ENCODE measurements at places on chromosomes 2 and 18. TPM values are rescaled to one million over a fixed set of nuclear protein-coding genes. Genes with fewer than 3 reads are reported as not detected.

GPR35 gene
- total RNA-seq = 244 TPM

FAM124B gene
- 0.41 TPM for total RNA-seq

RNU2-63P gene
- not detected for total RNA-seq

MYL12A gene
- total RNA-seq = 349 TPM

REG3G gene
- total RNA-seq = not detected

RAD51AP2 gene
- total RNA-seq = not detected

WIPF1 gene
- total RNA-seq = 10.1 TPM

GPR75 gene
- total RNA-seq = 5.6 TPM

MAPK4 gene
- 1.6 TPM for total RNA-seq

CHRNG gene
- not detected for total RNA-seq

NFE2L2 gene
- total RNA-seq = 50.1 TPM

STK39 gene
- total RNA-seq = 46.1 TPM

ADRA2B gene
- not detected for total RNA-seq

SCN1A gene
- not detected for total RNA-seq

PLCL1 gene
- total RNA-seq = 0.20 TPM

IRS1 gene
- total RNA-seq = 14.6 TPM

CD226 gene
- 0.96 TPM for total RNA-seq

SKOR2 gene
- not detected for total RNA-seq

ALPI gene
- 50.9 TPM for total RNA-seq

CNOT9 gene
- total RNA-seq = 14.6 TPM

ZAP70 gene
- 2.6 TPM for total RNA-seq

ROCK2 gene
- total RNA-seq = 71.1 TPM

RAB11FIP5 gene
- 24.8 TPM for total RNA-seq

SERPINB13 gene
- total RNA-seq = 1.4 TPM

POTEI gene
- total RNA-seq = not detected

AMER3 gene
- 0.32 TPM for total RNA-seq

VIT gene
- 1.4 TPM for total RNA-seq

REG3A gene
- not detected for total RNA-seq

CLEC4F gene
- 0.32 TPM for total RNA-seq

DCC gene
- 0.27 TPM for total RNA-seq

MRO gene
- 0.27 TPM for total RNA-seq

BCL11A gene
- total RNA-seq = 38.1 TPM

DTNA gene
- 8.9 TPM for total RNA-seq

TCF7L1 gene
- total RNA-seq = 0.80 TPM

RRM2 gene
- not detected for total RNA-seq

PFN4 gene
- total RNA-seq = not detected

EHBP1 gene
- total RNA-seq = 69.4 TPM

CD8B gene
- not detected for total RNA-seq

MC4R gene
- not detected for total RNA-seq

AFF3 gene
- total RNA-seq = 9.0 TPM

LAMA3 gene
- 56.3 TPM for total RNA-seq

PDE11A gene
- 0.37 TPM for total RNA-seq

FSHR gene
- total RNA-seq = not detected

SCYGR5 gene
- not detected for total RNA-seq

NTSR2 gene
- total RNA-seq = not detected

RBM44 gene
- 1.2 TPM for total RNA-seq

SERPINB12 gene
- not detected for total RNA-seq

GALNT3 gene
- 230 TPM for total RNA-seq

RFTN2 gene
- total RNA-seq = 2.6 TPM

DPY30 gene
- total RNA-seq = 42.6 TPM

PLA2R1 gene
- 1.4 TPM for total RNA-seq

PRKAG3 gene
- not detected for total RNA-seq

C2orf66 gene
- total RNA-seq = not detected

COX5B gene
- total RNA-seq = 811 TPM

Data from transverse colon (tissue), 4 donors.